Bronchial epithelial cell (primary cell): ENCODE measurements at places on chromosomes 1 and 21.

GRCh38 chr1:147736883-147737282 is 23.5 kb downstream of the GJA5 start:
- no peak for DNase-seq

DNA sequence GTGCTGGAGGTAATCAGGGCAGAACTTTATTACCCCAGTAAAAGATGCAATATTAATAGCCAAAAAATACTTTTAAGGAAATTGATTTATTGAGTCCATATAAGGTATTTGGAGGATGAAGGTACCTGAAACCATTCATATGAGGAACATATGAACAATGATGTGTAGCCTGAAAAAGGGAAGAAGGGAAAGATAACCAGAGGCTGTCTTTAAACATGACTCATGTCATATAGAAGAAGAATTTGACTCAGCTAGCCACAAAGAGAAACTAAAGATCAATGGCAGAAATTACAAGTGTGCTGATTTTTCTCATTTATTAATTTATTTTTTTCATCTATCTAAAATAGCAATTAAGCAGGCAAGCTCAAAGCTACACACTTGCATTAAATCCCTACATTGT is 136.2 kb upstream of the DUSP10 start:
- peak; percentile 68 for DNase-seq

DNA sequence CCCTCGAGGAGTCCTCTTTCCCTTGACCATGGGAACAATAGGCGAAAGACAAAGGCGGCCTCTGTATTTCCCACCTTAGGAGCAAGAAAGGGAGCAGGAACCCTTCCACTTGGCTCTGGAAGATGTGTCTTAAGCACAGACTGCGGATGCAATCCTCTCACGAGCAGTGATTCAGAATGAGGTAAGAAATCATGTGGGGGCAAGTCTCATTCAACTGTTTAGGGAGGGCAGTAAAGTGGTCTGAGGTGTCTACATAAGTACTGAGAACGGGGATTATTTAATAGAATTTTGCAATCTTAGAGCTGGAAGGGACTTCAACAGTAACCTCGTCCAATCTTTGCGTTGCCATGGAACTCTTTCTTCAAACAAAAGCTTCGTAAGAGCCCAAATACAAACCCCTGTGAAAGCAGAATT is 1.6 kb upstream of the DYRK3 start:
- DNase-seq: peak; percentile 100

- no peak for DNase-seq
Observed at GRCh38 chr1:34670982-34671381, 83.9 kb upstream of the GJB5 start.

DNA sequence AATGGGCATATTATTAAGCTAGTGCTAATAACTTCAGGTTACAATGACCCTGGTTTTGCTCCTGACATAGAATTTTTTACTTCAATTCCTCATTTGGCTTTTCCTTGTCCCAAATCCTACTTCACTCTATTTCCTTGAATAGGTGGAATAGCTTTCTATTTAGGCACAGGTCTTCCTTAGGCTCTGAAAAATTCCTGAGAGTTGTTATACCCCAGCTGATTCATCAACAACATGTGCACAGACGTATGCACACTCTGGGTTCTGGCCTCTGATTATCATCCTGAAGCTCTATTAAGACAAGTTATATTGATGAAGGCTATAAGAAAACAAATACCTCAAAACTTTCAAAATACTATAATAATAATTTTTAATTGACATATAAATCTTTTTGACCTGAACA is 172.4 kb downstream of the NTMT2 start:
- DNase-seq: no peak

DNA sequence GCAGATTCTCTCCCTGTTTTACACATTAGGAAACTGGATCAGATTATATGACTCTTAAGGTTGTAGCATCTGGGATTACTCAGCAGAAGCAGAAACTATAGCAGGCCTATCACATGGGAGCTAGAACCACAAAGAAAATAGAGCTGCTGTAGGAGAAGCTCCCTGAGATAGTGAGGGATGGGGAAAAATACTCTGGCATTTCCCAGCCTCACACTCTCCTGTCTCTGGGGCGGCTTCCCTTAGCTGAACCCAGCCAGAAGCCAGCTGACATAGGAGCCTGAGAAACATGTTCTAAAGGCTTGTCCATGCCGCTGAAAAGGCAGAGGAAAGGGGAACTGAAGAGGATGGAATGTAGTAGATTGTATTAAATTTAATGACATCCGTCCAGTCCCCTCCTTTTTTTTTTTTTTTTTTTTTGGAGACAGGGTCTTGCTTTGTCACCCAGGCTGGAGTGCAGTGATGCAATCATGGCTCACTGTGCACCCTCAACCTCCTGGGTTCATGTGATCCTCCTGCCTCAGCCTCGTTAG is 76.8 kb upstream of the DNAJC6 start:
- DNase-seq: no peak

GRCh38 chr1:225735252-225736149 is 42.1 kb upstream of the SRP9 start:
- DNase-seq: peak; percentile 99

- DNase-seq: no peak
Observed at GRCh38 chr21:39127506-39127905, 55.7 kb downstream of the PSMG1 start.
